ENCODE measurements at places on chromosomes 11 and 22. TPM values are rescaled to one million over a fixed set of nuclear protein-coding genes. Genes with fewer than 3 reads are reported as not detected.

- no peak for DNase-seq
Measured at GRCh38 chr11:90564531-90564930, 341.7 kb upstream of the CHORDC1 start.

Gene APOA4
- total RNA-seq = not detected

Gene DDI1
- total RNA-seq = not detected

Gene CHCHD10
- 13.5 TPM for total RNA-seq

DNA sequence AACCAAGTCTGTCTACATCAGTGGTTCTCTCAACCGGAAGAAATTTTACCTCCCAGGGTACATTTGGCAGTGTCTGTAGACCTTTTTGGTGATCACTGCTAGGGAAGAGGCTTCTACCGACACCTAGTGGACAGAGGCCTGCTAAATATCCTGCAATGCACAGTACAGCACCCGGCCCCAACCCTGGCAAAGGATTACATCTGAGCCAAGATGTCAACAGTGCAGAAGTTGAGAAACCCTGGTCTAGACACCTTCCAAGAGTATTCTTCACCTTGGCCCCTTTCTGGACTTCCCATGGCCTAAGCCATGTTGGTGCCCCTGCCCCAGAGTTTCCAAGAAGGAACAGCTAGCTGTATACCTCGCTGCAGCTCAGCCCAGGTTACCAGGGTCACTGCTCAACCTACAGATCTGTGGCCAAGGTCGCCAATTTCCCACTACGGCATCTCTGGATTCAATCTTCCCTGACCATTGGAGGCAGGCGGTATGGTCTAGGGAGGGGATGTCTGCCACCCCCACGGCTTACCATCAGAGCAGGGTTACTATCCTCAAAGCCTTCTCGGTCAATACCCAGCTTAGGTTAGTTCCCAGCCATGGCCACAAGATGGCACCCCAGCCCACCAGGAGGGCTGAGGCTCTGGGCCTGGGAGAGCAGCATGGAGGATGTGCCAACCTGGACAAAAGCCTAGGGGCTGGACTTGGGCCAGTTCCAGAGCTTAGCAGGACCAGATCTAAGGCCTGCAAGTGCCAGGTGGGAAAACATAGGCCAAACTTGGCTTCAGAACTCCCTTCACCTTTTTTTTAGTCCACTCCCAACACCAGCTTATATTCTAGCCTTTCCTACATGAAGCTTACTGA lies 3.7 kb upstream of the KCNC1 start:
- no peak for DNase-seq

- no peak for DNase-seq
Measured at GRCh38 chr22:48753381-48753730, 1074.3 kb downstream of the BRD1 start.

- DNase-seq = no peak
Measured at GRCh38 chr22:29704528-29705285, 15.1 kb upstream of the CABP7 start.

- DNase-seq = peak; percentile 88
Measured at GRCh38 chr11:92357344-92357743, 132.7 kb downstream of the FAT3 start.

Gene MPZL3
- 7.9 TPM for total RNA-seq

- no peak for DNase-seq
Measured at GRCh38 chr11:44329472-44330230, 19.7 kb upstream of the ALX4 start.

GRCh38 chr11:77876045-77876444 lies 55.1 kb downstream of the AAMDC start:
- DNase-seq = no peak

Gene DGCR6
- 3.4 TPM for total RNA-seq

DNA sequence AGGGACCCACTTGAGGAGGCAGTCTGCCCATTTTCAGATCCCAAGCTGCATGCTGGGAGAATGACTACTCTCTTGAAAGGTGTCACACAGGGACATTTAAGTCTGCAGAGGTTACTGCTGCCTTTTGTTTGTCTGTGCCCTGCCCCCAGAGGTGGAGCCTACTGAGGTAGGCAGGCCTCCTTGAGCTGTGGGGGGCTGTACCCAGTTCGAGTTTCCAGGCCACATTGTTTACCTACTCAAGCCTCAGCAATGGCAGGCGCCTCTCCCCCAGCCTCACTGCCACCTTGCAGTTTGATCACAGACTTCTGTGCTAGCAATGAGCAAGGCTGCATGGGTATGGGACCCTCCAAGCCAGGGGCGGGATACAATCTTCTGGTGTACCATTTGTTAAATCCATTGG lies 126.0 kb downstream of the OR4A5 start:
- DNase-seq = no peak

DNA sequence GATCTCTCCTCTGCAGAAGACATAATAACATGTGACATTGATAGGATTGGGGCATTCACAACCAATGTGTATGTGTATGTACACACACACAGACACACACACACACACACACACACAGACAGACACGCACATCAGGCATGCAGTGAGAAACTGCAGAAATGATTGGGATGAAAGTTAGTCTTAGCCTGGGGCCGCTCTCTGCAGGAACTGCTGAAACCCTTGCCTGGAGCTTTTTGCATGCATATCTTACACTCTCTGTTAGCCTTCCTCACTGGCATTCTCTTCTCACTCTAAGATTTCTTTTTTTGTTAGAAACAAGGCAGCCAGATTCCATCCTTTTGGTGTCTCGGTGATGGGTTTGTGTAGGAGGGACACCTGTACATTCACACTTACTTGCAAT lies 337.9 kb downstream of the NELL1 start:
- no peak for DNase-seq

DNA sequence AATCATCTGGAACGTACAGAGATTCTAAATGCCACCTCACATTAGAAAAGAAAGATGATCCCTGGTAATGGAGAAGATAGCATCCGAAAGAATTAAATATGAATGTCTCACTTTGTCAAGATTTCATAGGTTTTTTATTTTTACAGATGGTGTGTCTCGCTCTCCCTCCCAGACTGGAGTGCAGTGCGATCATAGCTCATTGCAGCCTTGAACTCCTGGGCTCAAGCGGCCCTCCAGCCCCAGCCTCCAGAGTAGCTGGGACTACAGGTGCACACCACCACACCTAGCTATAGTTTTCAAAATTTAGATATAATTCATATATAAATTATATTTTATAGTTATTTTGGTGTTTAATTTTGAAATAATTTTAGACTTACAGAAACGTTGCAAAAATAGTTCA lies 16.7 kb upstream of the SMTN start:
- no peak for DNase-seq

GRCh38 chr11:61061081-61061826 lies 41.0 kb upstream of the CD5 start:
- no peak for DNase-seq

DNA sequence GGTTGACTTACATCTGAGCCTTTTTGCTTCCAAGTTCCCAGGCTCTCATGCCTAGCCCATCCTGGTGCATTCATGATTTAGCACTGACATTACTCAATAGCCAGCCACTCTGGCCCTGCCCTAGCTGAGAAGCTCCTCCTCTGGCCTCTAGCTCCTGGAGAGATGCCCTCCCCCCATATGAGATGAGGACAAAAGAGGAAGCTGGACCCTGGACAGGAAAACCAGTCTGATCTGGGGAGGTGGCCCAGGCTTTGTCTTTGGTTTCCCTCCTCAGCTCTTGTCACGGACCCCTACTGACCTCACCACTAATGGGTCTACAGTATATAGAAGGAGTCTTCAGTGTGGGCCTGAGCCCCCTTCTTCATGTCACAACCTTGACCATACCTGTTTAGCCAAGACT lies 3.0 kb downstream of the RHOG start:
- DNase-seq = no peak

Gene MMP7
- 333 TPM for total RNA-seq

DNA sequence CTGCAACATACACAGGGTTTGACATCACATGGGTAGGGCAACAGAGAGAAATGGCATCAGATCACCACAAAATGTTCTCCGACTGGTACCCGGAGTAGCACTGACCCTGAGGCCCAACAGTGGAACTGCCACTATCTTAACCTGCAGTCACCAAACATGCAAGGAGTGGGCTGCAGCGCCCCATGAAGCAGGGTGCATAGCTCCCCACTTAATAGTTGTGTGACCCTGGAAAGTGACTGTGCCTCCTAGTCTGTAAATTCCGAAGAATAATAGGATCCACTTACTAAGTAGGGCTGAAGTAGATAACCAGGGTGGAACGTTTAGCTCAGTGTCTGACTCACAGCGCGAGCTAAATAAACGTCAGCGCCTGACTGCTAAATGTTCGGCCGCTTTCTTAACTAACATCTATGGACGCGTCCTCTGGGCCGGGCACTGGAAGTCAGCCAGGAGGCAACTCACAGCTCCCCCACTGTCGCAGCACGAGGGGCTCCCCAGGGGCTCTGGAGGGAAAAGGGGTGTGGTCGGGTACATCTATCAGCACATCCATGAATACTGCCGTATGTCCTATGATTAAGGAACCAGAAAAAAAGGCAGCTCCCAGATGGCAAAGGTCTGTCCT lies 777 bp downstream of the LTO1 start:
- DNase-seq = peak; percentile 32

Gene DGCR2
- total RNA-seq = 71.2 TPM

- DNase-seq = no peak
Measured at GRCh38 chr22:26770624-26771023, 113.2 kb downstream of the MIAT start.

Gene SYT13
- total RNA-seq = 8.1 TPM

Gene PAMR1
- 0.84 TPM for total RNA-seq

Measured in kidney epithelial cell (primary cell).